ENCODE measurements at places on chromosomes 2 and 18.
A peak's percentile ranks its signal among the peaks of the same experiment; 100 is the strongest.

- no peak for DNase-seq
These were observed 1579.4 kb upstream of the TMEFF2 start for GRCh38 chr2:193774166-193774565.

- no peak for DNase-seq
These were observed 771.5 kb downstream of the GALR1 start for GRCh38 chr18:78021196-78021595.

DNA sequence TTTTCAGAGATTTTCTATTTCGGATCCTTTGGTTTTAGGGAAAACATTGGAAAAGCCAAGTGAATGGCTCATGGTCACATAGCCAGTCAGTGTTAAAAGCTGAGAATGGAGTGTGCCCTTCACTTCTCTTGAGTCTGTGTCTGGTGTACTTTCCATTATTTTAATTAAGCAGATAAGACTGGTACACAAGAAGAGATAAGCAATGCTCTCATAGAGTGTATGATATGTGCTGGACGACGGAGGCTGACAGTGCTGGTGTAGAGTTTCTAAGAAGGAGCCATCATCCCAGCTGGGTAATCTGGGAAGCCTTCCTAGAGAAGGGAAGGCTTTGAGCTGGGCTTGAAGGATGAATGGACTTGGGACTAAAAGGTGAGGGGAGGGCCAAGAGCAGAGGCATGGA is 93.3 kb downstream of the SPTBN1 start:
- no peak for DNase-seq

- no peak for DNase-seq
These were observed 112.1 kb upstream of the SIX2 start for GRCh38 chr2:45121236-45121927.

DNA sequence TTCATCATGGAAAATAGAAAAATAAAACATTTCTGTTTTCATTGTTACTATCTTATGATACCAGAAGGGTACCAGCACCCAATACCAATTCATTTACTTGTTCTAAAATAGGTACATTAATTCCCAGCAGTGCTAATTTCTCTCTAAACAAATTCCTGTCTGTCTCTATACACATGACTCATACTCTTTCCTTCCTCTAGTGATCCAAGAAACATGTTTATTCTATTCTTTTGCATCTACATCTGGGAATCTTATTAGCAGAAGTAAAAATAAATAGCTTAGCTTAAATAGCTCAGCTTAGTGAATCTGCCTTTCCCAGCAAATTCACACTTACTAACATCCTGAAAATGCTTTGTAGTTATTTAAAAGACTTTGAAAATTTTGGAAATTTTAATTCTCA is 84.5 kb upstream of the MAPRE2 start:
- no peak for DNase-seq

- no peak for DNase-seq
These were observed 40.5 kb downstream of the SMAD4 start for GRCh38 chr18:51070545-51070944.

- no peak for DNase-seq
These were observed 191.9 kb upstream of the CRIM1 start for GRCh38 chr2:36163520-36164254.

GRCh38 chr2:188013767-188014166 is 277.9 kb upstream of the GULP1 start:
- no peak for DNase-seq

DNA sequence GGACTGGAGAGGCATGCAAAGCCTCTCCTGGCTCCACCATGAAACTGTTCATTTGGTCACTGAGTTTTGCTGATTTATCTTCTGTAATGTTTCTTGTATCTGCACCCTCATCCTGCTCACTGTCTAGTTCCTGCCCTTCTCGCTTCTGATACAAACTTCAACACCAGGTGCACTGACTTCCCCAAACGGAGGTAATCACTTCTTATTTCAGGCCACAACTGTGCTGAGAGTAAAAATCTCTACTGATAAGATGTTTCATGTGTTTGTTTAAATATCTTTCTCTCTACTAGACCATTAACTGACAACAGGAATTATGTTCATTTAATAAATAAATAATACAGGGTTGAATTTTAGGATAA is 10.9 kb upstream of the NT5C1B start:
- DNase-seq = no peak

DNA sequence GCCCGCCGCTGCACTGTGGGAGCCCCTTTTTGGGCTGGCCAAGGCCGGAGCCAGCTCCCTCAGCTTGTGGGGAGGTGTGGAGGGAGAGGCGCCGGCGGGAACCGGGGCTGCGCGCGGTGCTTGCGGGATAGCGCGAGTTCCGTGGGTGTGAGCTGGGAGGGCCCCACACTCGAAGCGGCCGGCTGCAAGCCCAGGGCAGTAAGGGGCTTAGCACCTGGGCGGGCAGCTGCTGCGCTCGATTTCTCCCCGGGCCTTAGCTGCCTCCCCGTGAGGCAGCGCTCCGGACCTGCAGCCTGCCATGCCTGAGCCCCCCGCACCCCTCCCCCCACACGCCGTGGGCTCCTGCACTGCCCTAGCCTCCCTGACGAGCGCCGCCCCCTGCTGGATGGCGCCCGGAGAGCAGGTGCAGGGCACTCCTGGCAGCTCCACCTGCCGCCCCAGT is 124.4 kb downstream of the CCDC178 start:
- DNase-seq = no peak

GRCh38 chr2:200689115-200689514 is 103.3 kb downstream of the AOX1 start:
- DNase-seq = no peak

DNA sequence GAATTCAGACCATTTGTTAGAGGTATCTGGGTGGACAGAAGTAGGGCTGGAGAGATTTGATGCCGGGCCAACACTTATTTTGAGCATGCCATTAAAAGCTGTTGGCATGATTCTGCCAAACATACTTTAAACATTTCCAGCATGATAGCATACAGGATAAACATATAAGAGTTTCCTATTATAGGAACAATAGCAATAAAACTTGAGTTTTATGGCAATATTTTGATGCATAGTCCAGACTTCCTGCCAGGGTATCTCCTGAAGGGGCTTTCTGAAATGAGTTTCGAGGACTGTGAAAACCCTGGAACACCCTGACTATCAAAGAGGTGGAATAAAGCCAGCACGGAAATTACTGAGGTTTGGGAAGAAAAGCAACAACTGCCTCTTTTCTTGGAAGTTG is 1398.0 kb upstream of the NXPH2 start:
- no peak for DNase-seq

DNA sequence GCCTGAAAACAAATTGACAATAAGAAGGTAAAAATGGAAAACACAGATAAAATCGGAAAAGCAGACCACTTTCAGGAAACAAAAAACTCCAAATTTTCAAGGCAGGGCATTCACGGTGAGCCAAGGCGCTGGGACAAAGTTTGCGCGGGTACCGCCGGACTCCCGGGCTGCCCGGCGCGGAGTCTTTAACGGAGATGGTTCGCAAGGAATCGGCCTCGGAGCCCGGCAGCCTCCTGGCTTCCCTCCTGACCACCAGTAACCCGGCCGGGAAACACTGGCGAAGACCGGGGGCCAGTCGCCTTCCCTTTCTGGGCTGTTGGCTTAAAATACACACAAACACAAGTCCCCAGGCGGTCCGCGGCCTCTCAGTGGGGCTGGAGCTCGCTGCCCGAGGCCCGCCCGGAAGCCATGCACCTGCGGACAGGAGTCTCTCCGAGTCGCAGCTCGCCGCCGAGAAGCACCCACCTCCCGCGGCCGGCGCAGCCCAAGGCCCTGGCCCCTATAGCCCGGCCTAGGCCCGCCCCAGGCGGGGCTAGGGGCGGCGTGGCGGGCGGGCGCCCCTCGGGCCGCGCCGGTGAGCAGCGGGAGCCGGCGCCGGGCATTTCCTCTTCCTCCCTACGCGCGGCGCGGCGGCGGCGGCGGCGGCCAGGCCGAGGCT is 622 bp upstream of the KCMF1 start:
- peak; percentile 45 for DNase-seq

GRCh38 chr2:82098617-82099016 is 1794.1 kb upstream of the LRRTM1 start:
- peak; percentile 43 for DNase-seq

DNA sequence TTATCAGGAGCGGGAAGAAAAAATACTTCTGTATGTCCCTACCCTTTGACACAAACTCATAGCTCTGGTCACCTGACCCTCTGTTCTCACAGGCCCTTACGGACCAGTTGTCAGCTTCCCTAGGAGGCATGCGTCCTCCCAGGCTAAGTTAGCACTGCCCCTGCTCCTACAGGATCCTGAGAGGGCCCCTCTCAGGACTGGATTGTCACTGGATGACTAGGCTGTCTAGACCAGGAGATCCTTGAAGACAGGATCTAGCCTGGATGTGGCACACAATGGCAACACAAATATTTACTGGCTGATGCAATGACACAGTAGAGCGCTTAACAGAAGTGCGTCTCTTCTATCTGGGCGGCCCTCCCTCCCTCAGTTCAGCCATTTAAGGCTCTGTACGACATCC is 7.7 kb downstream of the FAM228A start:
- no peak for DNase-seq

- no peak for DNase-seq
These were observed 219.9 kb downstream of the PIK3C3 start for GRCh38 chr18:42174909-42175308.

DNA sequence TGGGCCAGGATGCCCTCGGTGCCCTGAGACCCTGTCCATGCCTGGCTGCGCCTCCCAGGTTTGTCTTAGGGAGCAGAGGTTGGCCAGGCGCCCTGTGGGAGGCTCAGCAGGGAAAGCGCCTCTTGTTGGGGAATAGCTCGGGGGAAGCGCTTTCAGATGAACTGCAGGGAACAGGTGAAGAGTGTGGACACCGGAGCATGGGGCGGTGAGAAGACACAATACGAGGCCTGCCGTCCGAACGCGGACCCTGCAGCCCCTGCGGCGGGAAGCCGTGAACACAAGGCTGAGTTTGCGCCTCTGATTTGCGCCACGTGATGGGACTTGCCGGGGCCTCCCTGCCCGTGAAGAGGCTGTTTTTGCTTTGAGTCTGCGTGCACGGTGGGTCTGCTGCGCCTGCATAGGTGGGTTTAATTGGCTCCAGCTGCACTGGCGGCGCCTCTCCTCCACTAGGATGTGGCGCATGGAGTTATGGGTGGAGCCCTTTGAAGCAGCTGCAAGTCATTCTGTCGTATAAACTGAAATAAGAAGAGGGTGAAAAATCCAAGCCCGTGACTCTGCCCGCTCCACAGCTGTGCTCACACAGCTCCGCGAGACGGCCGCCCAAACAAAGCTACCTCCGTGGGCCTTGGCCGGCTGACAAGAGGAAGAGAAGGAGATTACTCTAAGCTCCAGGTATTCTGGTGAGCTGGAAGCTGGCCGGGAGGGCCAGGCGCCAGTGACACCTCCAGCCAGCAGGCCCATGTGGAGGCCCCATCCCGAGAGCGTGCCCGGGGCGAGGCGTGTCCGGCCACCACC is 103.5 kb upstream of the CTDP1 start:
- DNase-seq = no peak

DNA sequence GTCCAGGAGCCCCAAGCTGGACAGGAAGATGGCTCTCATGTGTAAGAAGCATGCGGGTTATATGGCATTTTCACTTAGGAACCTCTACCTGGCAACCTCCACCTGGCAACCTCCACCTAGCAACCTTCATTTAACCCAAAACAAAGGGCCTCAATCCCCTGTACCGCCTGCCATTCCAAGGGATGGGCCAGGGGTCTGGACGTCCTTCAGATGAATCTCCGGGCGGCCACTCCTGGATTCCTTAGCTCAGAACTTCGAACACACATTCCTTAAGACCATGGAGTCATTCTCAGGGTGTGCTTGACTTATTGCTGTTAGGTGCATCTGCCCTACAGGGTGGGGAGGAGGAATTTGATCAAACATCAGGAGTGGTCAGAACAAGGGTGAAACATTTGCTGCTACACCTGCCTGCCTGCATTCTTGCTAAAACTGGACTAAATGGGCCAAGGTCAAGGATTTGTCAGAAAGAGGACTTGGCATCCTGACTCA is 277.6 kb downstream of the PHLPP1 start:
- no peak for DNase-seq

- no peak for DNase-seq
These were observed 75.1 kb downstream of the POLE4 start for GRCh38 chr2:75033516-75033915.

DNA sequence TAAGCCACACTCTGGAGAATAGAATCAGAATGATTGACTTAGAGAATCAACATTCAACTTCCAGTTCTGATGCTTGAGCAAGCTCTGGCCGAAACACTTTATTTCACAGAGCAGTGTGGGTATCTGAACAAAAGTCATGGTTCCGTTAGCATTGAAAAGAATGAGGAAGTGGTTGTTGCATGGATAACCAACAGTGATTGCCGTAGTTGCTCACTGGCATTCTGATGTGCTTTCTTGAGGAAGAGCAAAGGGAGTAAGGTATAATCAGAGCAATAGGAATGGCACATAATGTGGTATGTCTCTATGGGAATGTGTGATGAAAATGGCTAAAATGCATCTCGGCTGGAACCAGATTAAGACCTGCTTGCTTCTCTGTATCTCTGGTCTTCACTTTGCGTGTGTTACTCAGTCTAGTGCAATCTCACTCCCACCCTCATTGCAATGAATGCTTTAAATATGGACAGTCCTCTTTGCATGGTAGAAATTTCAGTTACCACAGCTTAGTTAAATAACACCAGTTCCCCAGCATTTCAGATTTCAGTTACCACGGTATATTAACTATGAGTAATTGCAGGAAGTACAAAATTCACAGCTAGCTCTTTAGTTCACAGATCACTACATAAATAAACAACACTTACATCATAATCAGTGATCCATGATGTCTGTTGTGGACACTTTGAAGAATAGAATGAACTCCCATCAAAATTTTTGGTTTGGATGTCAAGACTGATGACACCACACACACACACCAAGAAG is 7.8 kb upstream of the RAB12 start:
- DNase-seq = peak; percentile 57

- peak; percentile 49 for DNase-seq
These were observed 297.5 kb downstream of the PIEZO2 start for GRCh38 chr18:10851824-10852319.

- DNase-seq = no peak
These were observed 41.5 kb upstream of the DSC1 start for GRCh38 chr18:31204166-31204565.

GRCh38 chr2:236052926-236053821 is 115.0 kb downstream of the GBX2 start:
- peak; percentile 44 for DNase-seq

GRCh38 chr18:9762526-9762925 is 54.4 kb downstream of the RAB31 start:
- DNase-seq = peak; percentile 42

GRCh38 chr2:112108178-112108832 is 29.9 kb upstream of the FBLN7 start:
- DNase-seq = no peak

- no peak for DNase-seq
These were observed 855.1 kb downstream of the TMEM182 start for GRCh38 chr2:103616891-103617290.
